Stomach (tissue), 19 donors: ENCODE measurements at places on chromosomes 5 and 9. TPM values are rescaled to one million over a fixed set of nuclear protein-coding genes. Genes with fewer than 3 reads are reported as not detected.
A peak's percentile ranks its signal among the peaks of the same experiment; 100 is the strongest.

- H3K4me3 ChIP-seq = no peak overlapping the region
- DNase-seq = no peak
- no peaks in the 10 kb centered on the region for H3K4me1 ChIP-seq
- H3K36me3 ChIP-seq = no peaks in the 10 kb centered on the region
Measured at GRCh38 chr5:112366987-112367386, 52.1 kb downstream of the EPB41L4A start.

GRCh38 chr9:134316449-134317160, 9.7 kb upstream of the RXRA start:
- no peak overlapping the region for H3K27ac ChIP-seq
- no peaks in the 10 kb centered on the region for H3K27me3 ChIP-seq
- H3K36me3 ChIP-seq = no peaks in the 10 kb centered on the region
- H3K4me1 ChIP-seq = peaks cover 51% of the 10 kb centered on the region
- no peak overlapping the region for H3K4me3 ChIP-seq

- H3K36me3 ChIP-seq = no peaks in the 10 kb centered on the region
- H3K4me1 ChIP-seq = peaks cover 71% of the 10 kb centered on the region
- peak overlapping the region; percentile 97 for H3K27ac ChIP-seq
- no peaks in the 10 kb centered on the region for H3K27me3 ChIP-seq
- no peak for DNase-seq
- H3K4me3 ChIP-seq = peak overlapping the region; percentile 92
Measured at GRCh38 chr9:5630081-5630507, 1.2 kb downstream of the RIC1 start.

GRCh38 chr9:127519301-127520166, 68.2 kb downstream of the LRSAM1 start:
- peak; percentile 63 for DNase-seq
- peaks cover 29% of the 10 kb centered on the region for H3K4me1 ChIP-seq
- no peaks in the 10 kb centered on the region for H3K27me3 ChIP-seq
- H3K36me3 ChIP-seq = peaks cover 82% of the 10 kb centered on the region
- no peak overlapping the region for H3K4me3 ChIP-seq
- peak overlapping the region; percentile 85 for H3K27ac ChIP-seq

DNA sequence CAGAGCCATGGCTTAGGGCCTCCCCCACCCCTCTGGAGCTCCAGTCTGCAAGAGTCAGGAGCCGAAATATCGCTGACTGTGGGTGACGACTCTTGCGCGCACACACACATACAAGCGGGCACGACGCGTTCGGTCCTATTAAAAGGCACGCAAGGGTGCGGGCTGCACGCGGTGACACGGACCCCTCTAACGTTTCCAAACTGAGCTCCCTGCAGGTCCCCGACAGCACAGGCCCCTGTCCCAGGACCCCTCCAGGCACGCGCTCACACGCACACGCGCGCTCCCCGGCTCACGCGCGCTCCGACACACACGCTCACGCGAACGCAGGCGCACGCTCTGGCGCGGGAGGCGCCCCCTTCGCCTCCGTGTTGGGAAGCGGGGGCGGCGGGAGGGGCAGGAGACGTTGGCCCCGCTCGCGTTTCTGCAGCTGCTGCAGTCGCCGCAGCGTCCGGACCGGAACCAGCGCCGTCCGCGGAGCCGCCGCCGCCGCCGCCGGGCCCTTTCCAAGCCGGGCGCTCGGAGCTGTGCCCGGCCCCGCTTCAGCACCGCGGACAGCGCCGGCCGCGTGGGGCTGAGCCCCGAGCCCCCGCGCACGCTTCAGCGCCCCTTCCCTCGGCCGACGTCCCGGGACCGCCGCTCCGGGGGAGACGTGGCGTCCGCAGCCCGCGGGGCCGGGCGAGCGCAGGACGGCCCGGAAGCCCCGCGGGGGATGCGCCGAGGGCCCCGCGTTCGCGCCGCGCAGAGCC, at the start of gene GRIN1:
TSS of gene GRIN1 (plus strand) at position 433 of the 746 bp plus-strand sequence. CDS start 333 bp downstream, outside the sequence.
- no peaks in the 10 kb centered on the region for H3K36me3 ChIP-seq
- no peak within 1 kb of the TSS for H3K27ac ChIP-seq
- H3K27me3 ChIP-seq = peaks cover 50% of the 10 kb centered on the region
- H3K4me1 ChIP-seq = peaks cover 7% of the 10 kb centered on the region
- no peak within 1 kb of the TSS for H3K4me3 ChIP-seq

- H3K36me3 ChIP-seq = no peaks in the 10 kb centered on the region
- H3K27me3 ChIP-seq = no peaks in the 10 kb centered on the region
- no peak overlapping the region for H3K27ac ChIP-seq
- H3K4me1 ChIP-seq = no peaks in the 10 kb centered on the region
- no peak overlapping the region for H3K4me3 ChIP-seq
Measured at GRCh38 chr9:92781899-92782298, 17.3 kb upstream of the BICD2 start.

DNA sequence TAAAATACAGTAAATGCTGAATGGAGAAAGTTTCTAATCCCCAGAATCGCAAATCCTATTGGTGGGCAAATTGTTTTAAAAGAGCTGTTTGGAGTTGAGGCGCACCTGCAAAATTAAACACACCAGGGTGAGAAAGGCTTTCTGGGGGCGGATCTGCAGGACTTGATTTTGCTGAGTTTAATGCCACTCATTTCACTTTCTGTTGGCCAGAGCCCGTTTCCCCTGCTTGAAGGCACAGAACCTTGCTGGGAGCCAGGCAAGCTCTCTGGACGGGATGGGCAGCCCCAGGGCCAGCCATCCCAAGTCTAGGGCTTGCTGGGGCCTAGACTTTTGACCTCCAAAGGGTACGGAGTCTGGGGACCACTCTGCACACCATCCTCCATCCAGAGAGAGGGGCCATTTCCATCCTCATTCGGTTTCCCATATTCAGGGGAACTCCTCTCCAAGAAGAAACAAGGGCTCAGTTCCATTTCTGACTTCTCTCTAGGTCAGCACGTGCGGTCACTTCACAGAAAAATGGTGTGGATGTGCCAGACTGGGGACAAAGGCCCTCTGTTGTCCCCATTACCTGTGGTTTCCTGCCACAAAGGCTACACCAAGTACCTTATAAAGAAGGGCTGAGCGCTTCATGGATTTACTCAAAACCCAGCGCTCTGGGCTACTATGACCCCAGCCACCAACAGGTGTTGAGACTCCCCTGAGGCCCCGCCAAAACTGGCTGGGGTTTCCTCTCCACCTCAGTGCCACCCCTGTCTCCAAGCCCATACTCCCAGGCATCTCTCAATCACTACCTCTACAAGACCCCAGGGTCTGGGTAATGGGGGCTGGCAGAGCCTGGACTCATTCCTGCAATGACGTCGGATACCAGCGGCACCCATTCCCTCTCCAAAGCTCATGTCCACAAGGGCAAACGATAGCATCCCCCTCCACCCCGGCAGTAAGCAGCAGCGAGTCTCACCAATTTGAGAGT, 170.0 kb downstream of the AUH start:
- no peak overlapping the region for H3K4me3 ChIP-seq
- no peaks in the 10 kb centered on the region for H3K36me3 ChIP-seq
- DNase-seq = peak; percentile 33
- H3K4me1 ChIP-seq = peaks cover 49% of the 10 kb centered on the region
- H3K27me3 ChIP-seq = no peaks in the 10 kb centered on the region
- H3K27ac ChIP-seq = peak overlapping the region; percentile 99

GRCh38 chr5:16574789-16575721, 41.7 kb downstream of the RETREG1 start:
- peaks cover 5% of the 10 kb centered on the region for H3K4me1 ChIP-seq
- no peak overlapping the region for H3K4me3 ChIP-seq

- H3K36me3 ChIP-seq = no peaks in the 10 kb centered on the region
- H3K4me1 ChIP-seq = peaks cover 12% of the 10 kb centered on the region
- H3K27me3 ChIP-seq = no peaks in the 10 kb centered on the region
- DNase-seq = peak; percentile 50
- H3K27ac ChIP-seq = no peak overlapping the region
Measured at GRCh38 chr9:114205171-114206015, 50.1 kb downstream of the COL27A1 start.

GRCh38 chr5:159106193-159106568, 6.5 kb upstream of the EBF1 start:
- H3K27me3 ChIP-seq = peaks cover 19% of the 10 kb centered on the region
- no peaks in the 10 kb centered on the region for H3K36me3 ChIP-seq
- peaks cover 13% of the 10 kb centered on the region for H3K4me1 ChIP-seq
- H3K4me3 ChIP-seq = peak overlapping the region; percentile 39

- H3K27me3 ChIP-seq = no peaks in the 10 kb centered on the region
- no peak overlapping the region for H3K27ac ChIP-seq
- H3K4me1 ChIP-seq = no peaks in the 10 kb centered on the region
Measured at GRCh38 chr5:82106756-82107155, 134.9 kb downstream of the ATG10 start.

- no peak overlapping the region for H3K27ac ChIP-seq
- peak; percentile 39 for DNase-seq
- H3K4me3 ChIP-seq = no peak overlapping the region
- H3K36me3 ChIP-seq = no peaks in the 10 kb centered on the region
- H3K4me1 ChIP-seq = no peaks in the 10 kb centered on the region
- H3K27me3 ChIP-seq = no peaks in the 10 kb centered on the region
Measured at GRCh38 chr5:57111993-57112392, 61.9 kb upstream of the GPBP1 start.

- no peaks in the 10 kb centered on the region for H3K36me3 ChIP-seq
- H3K27me3 ChIP-seq = no peaks in the 10 kb centered on the region
- H3K27ac ChIP-seq = no peak overlapping the region
- H3K4me3 ChIP-seq = no peak overlapping the region
- DNase-seq = no peak
- no peaks in the 10 kb centered on the region for H3K4me1 ChIP-seq
Measured at GRCh38 chr5:111930905-111931461, 174.0 kb upstream of the NREP start.

- no peak for DNase-seq
- no peak overlapping the region for H3K27ac ChIP-seq
- H3K27me3 ChIP-seq = no peaks in the 10 kb centered on the region
- no peaks in the 10 kb centered on the region for H3K36me3 ChIP-seq
- H3K4me1 ChIP-seq = peaks cover under 1% of the 10 kb centered on the region
Measured at GRCh38 chr9:69599232-69599971, 72.8 kb downstream of the APBA1 start.

Gene SOWAHA
- total RNA-seq = 91.8 TPM

Gene MYMK
- not detected for total RNA-seq

Gene SAPCD2
- 5.4 TPM for total RNA-seq

Gene SIT1
- total RNA-seq = not detected

Gene TCERG1
- 73.2 TPM for total RNA-seq

Gene BNC2
- 60.7 TPM for total RNA-seq

Gene RNF20
- 14.8 TPM for total RNA-seq

Gene CCNI2
- 56.7 TPM for total RNA-seq

Gene ANKRD18B
- not detected for total RNA-seq

Gene TSC1
- total RNA-seq = 58.8 TPM

Gene GARNL3
- total RNA-seq = 9.3 TPM
